Astrocyte (in vitro differentiated cells and primary cell): ENCODE measurements at places on chromosomes 16 and 17. TPM values are rescaled to one million over a fixed set of nuclear protein-coding genes. Genes with fewer than 3 reads are reported as not detected.

DNA sequence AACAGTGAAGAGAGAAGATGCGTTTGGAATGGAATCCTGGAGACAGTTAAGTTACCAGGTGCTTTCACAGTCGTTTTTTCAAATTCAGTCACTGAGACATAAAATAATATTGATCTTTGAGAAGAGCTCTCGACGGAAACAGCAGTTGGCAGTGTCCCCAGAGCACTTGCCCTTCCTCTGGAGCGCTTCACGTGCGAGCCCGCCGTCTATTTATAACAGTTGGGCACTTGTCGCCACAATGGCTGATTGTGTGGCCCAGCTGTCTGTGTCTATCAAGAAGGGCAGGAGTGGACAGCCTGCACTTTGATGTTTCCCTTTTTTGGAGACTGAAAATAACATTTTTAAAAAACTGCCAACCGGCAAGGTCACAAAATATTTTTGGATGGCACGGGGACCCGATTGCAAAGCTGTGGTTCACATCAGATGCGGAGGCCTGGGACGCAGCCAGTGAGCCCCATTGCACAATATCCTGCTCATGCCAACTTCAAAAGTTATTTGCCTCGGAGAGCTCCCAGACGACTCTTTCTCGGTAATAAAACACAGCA lies 62.9 kb downstream of the ADCY9 start:
- DNase-seq = peak; percentile 6

DNA sequence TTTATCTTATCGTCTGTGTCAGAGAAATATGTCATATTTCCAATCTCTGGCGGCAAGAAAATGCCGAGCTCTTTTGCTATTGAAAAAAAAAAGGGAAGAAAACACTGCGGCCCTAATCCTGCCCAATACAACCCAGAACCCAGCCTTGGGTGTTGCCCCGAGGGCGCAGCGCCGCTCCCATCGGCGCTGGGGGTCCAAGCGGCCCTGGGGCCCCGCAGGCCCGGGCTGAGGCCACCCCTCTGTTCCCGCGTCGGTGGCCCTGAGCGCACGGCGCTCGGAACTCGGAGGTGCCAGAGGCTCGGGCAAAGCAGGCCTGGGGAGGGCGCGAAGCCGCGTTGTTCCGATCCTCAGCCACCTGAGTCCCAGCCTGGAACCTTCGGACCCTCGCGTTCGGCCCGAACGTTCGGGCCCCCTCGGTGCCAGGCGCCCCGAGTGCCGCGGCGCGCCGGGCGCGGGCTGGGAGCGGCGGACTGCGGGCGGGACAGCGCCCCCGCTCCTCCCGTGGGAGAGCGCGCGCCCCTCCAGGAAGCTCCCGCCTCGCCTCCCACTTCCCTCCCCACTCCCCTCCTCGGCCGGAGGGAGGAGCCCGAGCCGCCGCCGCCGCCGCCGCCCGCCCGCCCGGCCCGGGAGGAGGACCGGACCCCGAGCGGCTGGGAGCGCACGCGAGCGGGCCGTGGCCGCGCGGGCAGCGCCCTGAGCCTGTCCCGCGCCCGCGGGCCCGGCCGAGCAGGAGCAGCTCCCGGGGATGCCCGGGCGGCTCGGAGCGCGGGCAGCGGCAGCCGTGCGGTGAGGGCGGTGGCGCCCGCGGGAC lies at the start of gene CPNE2:
Gene CPNE2 (plus strand): TSS at position 609 of the 811 bp plus-strand sequence. CDS start 18,160 bp downstream, outside the sequence.
- DNase-seq = peak; percentile 20

Gene KRT34
- total RNA-seq = not detected in 2 replicates

DNA sequence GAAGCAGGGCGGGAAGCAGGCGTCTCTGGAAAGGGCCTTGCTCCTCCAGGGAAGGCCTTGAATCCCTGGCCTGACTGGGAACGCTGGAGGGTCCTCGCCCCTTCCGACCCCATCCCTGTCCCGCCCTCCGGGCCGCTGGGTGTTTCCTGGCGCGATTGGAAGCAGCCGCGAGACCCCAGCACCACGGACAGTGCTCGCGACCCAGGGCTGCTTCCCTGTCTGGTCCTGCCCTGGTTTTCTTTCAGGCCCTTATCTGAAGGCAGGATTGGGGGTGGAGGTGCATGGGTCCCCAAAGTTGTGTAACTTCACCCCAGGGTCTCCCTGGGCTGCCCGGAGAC lies 2.1 kb downstream of the MGAT5B start:
- DNase-seq = no peak

Gene CSH1
- total RNA-seq = 8.9 and 15.5 TPM in 2 replicates

- no peak for DNase-seq
Measured at GRCh38 chr17:74190807-74191406, 12.6 kb upstream of the RPL38 start.

DNA sequence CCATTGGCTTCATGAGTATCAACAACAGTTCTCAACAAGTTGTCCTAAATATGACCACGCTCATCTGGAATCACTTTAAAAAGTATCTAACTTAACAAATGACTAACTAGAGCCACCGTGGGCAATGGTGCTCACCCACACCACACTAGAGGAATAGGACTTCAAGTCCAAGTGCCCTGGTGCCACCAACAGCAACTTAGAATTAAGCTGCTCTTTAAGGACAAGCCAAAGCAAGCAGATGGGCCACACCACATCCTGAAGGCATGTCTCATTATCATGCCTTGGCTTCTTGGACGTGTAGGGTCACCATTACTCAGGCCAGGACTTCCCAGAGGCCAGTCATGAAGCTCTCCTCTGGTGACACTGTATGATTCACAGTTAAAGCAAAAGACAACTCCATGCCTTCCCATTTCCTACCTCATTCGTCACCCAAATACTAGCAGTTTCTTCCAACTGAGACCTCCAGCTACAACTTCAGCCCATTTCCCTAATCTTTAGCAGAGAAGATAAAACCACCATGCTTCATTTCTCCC lies 9.4 kb upstream of the SLC6A4 start:
- peak; percentile 57 for DNase-seq

Gene RHBDF1
- 45.6 and 55.5 TPM in 2 replicates for total RNA-seq

GRCh38 chr17:20284570-20285295 lies 182.6 kb downstream of the LGALS9B start:
- no peak for DNase-seq

DNA sequence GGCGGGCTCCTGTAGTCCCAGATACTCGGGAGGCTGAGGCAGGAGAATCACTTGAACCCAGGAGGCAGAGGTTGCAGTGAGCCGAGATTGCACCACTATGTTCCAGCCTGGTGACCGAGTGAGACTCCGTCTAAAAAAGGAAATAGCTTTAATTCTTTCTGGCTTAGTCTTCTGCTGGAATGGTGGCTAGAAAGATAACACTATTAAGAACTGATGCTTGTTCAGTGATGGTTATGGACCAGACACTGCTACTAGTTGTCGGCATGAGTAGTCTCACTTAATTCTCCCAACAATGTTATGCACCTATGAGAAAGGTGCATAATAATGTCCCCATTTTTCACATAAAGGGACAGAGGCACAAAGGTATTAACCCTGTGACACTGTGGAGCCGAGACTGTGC lies 188.7 kb downstream of the HS3ST3A1 start:
- DNase-seq = peak; percentile 53

GRCh38 chr17:80363518-80364090 lies 51.4 kb upstream of the ENDOV start:
- DNase-seq = no peak

Gene AXIN2
- 8.0 and 8.9 TPM in 2 replicates for total RNA-seq

DNA sequence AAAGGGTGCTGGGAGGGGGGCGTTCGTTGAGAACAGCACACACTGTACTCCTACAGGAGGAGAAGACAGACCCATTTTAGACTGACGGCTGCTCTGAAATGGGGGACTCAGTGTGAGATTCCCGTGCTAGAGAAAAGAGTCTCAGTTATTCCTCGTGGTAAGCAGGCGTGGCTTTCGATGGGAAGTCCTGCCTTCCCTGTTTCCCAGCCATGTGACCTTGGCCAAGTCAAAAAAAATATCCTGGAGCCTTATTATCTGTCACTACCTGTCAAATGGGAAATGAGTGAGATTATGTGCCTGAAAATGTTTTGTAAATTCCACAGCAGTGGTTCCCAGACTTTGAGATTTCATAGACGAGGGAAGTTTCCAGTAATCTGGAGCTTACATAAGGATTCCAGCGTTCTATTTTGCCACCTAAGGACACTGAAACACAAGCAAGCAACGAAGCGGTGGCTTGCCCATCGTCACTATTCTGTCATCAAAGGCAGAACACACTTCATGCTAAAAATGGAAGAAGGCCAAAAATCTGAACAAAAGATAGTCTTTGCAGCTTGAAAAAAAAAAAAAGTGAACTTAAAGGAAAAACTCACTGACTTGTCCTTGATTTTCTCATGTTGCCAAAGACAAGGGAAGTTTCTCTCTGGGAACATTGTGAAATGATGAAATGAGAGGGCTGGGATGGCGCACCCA lies 253.4 kb upstream of the RPL38 start:
- no peak for DNase-seq

DNA sequence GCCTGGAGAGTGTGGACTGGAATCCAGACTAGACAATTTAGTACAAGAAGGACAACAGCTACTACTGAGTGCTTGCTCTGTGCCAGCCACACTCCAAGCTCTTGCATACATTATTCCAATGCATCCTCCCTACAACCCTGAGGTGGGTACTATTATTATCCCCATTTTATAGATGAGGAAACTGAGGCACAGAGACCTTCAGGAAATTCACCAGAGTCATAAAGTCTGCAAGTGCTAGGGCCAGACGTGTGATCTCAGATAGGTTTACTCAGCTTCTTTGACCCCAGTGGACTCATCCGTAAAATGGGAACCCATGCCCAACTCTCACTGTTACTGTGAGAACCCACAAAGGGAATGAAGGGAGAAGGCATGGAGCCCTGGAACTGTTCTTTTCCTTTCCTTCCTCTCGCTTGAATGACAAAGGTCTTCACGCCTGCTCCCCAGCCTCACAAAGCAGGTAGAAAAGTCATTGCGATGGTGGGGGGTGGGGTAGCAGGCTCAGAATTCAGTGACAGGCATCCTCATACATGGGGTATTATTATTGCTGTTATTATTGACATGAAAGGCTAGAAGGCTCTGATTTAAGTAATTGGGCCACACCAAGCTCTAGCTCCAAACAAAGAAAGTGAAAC lies 160.0 kb downstream of the ZNF423 start:
- DNase-seq = no peak

DNA sequence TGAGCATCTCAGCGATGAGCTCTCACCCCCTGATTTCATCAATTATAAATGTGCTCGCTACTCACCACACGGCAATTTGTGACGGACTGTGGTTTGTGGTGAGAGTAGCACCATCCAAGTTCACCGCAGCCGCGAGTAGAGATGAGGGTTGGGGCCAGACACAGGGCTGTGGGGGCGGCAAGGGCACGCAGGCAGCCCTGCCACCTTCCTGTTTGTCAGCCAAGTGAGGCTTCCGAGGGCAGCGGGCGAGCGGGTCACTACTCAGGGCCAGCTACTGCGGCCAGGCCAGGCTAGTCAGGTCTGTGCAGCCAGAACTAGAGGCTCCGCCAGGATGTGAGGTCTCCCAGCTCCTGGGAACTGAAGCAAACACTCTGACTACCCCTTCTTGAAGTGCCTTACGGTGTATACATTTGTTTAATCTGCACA lies 39.6 kb upstream of the MEOX1 start:
- peak; percentile 93 for DNase-seq

GRCh38 chr16:46428108-46429061 lies 192.8 kb downstream of the SHCBP1 start:
- DNase-seq = no peak

Gene USP22
- 243 and 266 TPM in 2 replicates for total RNA-seq

DNA sequence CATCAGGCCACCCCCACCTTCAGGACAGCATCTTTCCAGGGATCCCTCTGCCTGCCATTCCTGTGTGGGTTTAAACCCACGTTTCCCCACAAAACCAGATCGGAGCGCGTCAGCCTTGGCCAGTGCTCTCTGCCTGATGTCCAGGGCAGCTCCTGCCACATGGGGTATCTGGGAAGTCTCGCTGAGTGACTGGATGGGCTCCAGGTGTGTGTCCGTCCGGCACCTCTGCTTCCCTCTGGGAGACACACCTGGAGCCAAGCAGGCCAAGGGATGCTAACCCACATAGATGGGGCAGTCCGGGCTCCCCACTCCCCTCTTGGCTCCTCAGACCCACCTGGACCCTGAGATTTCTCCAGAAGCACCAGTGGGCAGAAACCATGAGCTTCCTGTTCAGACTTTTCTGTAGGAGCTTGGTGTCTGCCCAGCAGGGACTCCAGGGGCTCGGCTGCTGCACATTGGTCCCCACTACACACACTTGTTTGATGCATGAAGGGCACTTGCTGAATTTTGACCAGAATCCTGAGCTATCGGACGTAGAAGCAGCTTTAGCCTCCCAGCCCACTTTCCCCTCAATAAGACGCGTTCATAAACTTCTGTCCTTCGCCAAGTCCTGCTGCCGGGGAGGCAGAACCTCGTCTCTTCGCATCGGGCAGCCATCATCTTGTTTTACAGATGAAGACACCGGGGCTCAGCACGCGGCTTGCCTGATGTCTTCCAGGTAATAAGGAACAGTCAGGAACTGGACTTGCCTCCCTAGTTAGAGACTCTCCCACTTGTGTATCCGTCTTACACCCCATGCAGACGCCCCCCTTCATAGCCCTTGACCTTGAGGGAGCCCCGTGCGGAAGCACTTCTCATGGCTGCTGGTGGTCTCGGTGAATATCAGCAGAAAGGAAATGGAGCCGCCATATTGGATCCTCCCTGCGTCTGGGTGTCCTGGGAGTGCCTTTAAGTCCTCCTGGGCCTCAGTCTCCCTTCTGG lies 91.6 kb upstream of the ZNF469 start:
- DNase-seq = no peak

Gene KRTAP4-1
- not detected in 2 replicates for total RNA-seq

GRCh38 chr16:72137380-72138063 lies 34.4 kb downstream of the PMFBP1 start:
- DNase-seq = no peak

Gene RBFOX1
- total RNA-seq = 0.43 and 0.84 TPM in 2 replicates

GRCh38 chr17:65515959-65516948 lies 45.2 kb downstream of the AXIN2 start:
- DNase-seq = peak; percentile 64

DNA sequence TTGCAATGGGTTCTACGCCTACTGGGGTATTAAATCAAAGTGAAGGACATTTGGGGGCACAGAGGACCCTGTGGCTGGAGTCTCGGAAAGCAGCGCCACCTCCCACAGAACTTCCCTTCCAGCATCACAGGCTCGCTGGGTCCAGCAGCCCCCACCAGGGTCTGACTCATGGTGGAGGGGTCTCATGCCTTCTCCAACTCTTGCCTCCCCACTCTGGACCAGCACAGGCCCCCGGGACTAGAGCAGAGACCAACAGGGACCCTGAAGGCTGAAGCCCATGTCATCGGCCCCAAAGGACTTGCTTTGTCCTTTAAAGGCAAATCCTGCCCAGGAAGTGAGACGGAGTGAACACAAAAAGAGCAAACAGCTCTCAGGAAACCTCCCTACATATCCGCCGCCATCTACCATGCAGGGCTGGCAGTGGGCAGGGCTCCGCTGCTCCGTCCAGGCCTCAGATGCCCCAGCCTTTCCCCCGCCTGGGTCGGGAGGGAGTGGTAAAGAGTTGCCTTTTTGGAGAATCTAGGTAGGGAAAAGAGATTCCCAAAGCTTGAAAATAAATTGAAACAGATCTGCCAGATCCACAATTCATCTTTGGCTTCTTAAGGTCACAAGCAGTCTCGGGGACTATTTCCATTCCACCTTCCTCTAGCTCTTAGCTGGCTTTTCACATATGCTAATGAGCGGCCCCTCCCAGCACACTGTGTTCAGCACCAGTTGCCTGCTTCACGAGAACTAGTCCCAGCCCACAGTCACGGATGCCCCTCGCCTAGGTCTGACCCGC lies 2.1 kb upstream of the GPRC5C start:
- no peak for DNase-seq
